ENCODE measurements at places on chromosomes 16 and 17. TPM values are rescaled to one million over a fixed set of nuclear protein-coding genes. Genes with fewer than 3 reads are reported as not detected.

TEKT1 gene
- total RNA-seq = not detected

CMIP gene
- 40.6 TPM for total RNA-seq

DNA sequence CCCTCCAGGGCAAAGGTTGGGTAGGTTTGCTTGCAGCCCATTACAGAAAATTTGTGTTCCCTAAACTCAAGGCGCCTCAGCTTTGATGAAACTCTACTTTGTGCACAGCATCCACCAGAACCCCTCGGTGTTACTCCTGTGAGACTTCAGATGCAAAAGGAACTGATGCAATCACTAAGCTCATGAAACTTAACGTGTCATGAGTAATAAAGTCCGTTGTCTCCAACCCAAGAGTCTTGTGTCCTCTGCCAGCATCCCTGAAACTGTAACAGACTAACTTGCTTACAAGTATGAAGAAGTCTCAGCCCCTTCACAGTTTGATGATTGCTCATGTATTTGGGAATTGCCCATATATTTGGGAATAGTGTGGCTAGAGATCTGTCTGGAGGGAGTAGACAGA lies 74.8 kb upstream of the MARCHF10 start:
- H3K36me3 ChIP-seq = no peaks in the 10 kb centered on the region
- no peaks in the 10 kb centered on the region for H3K27me3 ChIP-seq
- no peak overlapping the region for H3K27ac ChIP-seq
- DNase-seq = no peak

DNA sequence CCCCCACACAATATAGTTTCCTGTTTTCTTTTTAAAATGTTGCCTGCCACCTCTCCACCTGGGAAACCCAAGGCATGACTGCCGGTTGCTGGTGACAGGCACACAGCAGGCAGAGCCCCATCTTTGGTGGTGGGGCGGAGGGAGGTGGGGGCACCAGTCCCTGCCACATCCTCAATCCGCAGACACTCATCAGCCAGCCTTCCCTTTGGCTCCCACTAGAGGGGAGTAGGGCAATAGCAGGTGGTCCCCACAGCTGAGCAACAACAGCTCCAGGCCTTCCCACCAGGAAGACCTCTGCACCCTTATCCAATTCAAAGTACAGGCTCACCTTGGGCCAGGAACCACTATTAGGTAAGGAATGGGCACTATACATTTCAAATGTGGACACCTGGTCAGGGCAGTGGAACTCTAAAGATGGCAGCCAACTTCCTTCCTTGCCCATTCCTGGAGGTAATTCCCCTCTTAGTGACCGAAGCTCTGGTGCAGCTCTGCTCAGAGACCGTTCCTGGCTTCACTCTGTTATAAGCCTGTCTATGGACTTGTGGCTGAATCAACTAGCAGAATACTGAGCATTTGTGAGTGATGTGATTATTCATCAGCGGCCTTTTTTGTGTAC lies 13.9 kb downstream of the RECQL5 start:
- H3K4me1 ChIP-seq = no peaks in the 10 kb centered on the region
- peaks cover 16% of the 10 kb centered on the region for H3K36me3 ChIP-seq
- peak; percentile 24 for DNase-seq
- H3K27me3 ChIP-seq = no peaks in the 10 kb centered on the region
- no peak overlapping the region for H3K4me3 ChIP-seq
- H3K27ac ChIP-seq = no peak overlapping the region

- no peak overlapping the region for H3K4me3 ChIP-seq
- H3K27me3 ChIP-seq = peaks cover 23% of the 10 kb centered on the region
- H3K27ac ChIP-seq = no peak overlapping the region
Measured at GRCh38 chr17:44536090-44536953, 21.0 kb upstream of the FZD2 start.
